ENCODE measurements at places on chromosomes 1 and 21.

GRCh38 chr1:10620776-10621175 is 146.0 kb downstream of the PEX14 start:
- no peak for DNase-seq

DNA sequence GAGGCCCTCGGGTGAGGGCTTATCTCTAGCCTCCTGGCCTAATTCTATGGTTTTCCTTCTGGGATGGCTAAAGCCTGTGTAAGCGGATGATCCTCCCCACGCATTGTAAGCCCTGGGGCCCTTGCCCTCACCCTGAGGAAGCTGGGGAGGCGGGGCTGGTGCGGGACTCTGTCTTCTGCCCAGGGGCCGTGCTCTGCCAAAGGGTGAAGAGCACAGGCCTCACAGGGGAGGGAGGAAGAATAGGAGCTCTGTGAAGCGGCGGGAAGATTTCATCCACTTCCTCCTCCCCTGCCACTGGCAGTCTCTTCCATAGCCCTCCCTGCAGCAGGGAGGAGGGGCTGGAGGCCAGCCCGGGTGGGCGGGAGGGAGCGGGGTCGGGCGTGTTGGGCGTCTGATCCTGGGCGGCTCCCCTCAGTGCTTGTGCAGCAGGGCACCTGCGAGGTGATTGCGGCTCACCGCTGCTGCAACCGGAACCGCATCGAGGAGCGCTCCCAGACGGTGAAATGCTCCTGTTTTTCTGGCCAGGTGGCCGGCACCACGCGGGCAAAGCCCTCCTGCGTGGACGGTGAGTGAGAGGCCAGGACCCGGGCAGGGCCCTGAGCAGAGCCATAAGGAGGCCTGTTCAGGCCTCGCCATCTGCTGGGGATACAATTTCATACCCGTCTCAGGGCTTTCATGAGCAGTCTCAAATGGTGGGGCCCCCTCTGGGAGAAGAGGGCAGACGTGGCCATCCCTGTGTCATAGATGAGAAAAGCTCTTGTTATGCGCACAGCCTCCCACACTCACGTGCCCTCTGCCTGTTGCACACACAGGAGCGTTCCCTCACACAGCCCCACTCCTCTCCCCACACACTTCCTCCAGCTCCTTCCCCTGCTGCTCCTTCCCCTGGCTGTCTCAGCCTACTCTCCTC is 7.7 kb upstream of the PPM1J start:
- DNase-seq: no peak

DNA sequence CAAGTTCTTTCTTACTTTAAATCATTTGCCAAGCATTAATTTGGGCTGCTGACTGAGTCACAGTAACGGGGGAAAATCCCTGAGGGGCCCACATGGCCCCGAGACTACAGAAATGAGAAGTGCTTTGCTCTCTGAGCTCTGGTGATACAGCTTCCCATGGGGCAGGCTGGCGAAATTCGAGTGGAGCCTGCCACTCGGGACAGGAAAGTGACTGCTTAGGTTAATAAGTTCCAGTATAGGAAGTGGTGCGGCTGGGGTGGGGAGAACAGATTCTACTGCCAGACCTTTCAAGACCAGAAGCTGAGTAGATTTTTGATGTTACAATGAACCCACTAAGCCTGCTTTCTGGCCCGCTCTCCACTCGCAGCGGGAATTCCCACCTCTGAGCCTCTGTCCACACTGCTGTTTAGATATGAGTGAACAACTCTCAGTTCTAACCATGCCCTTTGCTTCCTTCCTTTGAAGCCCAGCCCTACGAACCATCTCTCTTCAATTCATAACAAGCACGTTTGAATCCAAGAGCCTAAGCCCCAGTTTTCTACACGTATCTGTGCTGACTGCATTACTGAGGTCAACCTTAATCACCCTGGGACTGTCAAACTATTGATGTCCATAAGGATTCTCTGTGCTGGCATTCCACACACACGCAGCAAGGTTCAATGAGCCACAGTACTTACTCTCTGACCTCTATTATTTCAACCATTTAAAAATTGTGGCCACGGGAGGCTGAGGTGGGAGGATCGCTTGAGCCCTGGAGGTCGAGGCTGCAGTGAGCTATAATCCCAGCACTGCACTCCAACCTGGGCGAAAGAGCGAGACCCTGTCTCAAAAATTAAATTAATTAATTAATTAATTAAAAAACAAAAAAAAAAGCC is 9.6 kb downstream of the ZBTB17 start:
- no peak for DNase-seq

DNA sequence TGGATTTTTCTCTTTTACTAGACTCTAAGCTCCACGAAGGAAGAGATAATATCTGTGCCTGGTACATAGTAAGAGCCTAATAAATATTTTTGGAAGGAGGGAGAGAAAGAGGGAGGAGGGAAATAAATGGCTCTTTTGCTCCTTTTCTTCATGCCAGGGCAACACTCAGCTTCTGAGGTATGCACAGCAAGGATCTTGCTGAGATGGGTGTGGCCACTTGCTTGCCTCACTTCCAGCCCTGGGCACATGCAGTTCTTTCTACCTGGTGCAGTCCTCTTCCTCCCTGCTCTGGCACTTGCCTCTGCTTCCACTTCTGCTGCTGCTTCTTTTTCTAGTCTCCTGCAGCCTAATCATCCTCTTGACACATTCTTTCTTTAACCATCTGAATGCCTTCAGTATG is 148.1 kb downstream of the FGGY start:
- DNase-seq: no peak

GRCh38 chr21:42535602-42536171 is 22.0 kb downstream of the SLC37A1 start:
- no peak for DNase-seq

DNA sequence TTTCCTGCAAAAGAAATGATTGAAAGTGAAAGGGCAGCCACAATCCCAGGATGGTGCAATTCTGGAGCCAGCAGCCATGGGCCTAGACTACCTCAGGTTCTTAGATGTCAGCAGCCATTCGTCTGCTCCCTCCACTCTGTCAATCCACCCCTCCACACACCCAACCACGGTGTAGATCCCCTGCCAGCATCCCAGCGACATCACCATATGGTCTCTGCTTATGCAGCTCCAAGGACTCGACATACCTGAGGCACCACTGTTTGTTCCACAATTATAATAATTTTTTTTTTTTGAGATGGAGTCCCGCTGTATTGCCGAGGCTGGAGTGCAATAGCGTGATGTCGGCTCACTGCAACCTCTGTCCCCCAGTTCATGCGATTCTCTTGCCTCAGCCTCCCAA is 6.5 kb downstream of the SYNC start:
- DNase-seq: no peak

GRCh38 chr1:76239470-76239918 is 164.9 kb downstream of the ST6GALNAC3 start:
- no peak for DNase-seq

DNA sequence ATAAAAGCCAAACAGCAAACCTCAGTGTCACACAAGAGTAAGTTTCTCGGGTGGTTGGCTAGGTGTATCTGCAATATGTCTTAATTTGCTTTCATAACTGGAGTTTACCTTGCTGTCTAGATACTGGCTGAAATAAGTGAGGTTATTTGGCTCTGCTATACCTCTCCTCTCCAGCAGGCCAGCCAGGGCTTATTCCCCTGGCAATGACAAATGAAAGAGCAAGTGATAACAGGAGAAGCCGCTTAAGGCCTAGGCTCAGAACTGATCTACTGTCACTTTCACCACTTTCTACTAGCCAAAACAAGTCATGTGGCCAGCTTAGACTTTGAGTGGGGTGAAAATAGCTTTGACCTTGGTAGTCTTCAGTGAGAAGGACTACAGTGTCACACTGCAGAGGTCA is 4.8 kb upstream of the RPE65 start:
- no peak for DNase-seq

- DNase-seq: no peak
Measured at GRCh38 chr21:43929217-43929971, 64.4 kb downstream of the AGPAT3 start.

- no peak for DNase-seq
Measured at GRCh38 chr1:202349206-202349928, 868 bp downstream of the PPP1R12B start.

GRCh38 chr1:100703716-100704115 is 15.8 kb upstream of the VCAM1 start:
- no peak for DNase-seq

- no peak for DNase-seq
Measured at GRCh38 chr1:2170211-2170610, 24.4 kb downstream of the FAAP20 start.

GRCh38 chr1:150535511-150536287 is 13.5 kb upstream of the ADAMTSL4 start:
- no peak for DNase-seq

DNA sequence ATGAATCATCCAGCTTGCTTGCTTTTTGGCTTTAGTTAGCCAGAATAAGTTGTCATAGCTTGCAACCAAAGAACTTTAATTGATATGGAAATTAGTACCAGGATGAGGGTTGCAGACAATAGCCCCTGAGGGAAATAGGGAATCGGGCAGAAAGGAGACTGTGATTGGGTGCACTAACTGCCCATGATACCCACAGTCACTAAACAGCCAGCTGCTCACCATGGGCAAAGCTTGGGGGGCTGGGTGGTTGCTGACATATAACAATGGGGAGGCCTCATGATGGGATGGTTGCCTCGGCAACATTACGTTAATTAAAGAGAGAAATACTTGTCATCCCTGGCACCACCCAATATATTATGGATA is 17.8 kb upstream of the PLA2G2E start:
- DNase-seq: no peak

GRCh38 chr21:17709266-17709611 is 96.5 kb upstream of the BTG3 start:
- DNase-seq: no peak

GRCh38 chr1:246497331-246497915 is 9.7 kb downstream of the SMYD3 start:
- DNase-seq: peak; percentile 86

DNA sequence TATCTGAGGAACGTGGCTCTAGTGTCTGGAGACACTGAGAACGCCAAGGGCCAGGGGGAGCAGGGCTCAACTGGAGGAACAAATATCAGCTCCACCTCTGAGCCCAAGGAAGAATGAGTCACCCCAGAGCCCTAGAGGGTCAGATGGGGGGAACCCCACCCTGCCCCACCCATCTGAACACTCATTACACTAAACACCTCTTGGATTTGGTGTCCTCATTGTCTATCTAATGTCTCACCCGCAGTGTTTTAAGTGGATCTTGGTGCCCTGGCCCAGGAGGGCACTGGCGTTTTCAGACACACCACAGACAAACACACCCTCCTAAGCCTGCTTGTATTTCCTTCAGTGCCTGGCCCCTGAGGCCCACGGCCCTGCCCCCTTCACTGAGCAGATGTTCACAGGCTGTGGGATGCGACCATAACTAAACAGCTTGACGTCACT is 2.2 kb upstream of the FALEC start:
- peak; percentile 37 for DNase-seq

DNA sequence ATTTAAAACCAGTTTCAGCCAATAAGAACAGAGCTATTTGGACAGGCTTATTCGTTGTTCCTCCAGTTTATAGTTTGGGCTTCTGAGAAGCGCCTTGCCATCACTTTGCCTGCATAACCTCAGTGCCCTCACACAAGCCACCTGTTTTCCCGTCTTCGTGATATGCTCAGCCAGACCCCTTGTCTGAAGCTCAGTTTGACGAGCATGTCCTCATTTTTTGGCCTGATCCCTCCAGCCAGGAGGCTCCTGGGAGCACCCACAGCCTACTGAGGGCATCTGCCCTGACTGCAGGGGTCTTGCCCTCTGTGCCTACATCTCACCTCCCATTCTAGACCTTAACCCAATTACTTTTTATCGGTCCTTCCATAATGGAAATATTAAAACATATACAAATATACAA is 95.3 kb downstream of the ADARB1 start:
- DNase-seq: no peak

GRCh38 chr1:192256674-192257334 is 60.0 kb upstream of the RGS21 start:
- no peak for DNase-seq

DNA sequence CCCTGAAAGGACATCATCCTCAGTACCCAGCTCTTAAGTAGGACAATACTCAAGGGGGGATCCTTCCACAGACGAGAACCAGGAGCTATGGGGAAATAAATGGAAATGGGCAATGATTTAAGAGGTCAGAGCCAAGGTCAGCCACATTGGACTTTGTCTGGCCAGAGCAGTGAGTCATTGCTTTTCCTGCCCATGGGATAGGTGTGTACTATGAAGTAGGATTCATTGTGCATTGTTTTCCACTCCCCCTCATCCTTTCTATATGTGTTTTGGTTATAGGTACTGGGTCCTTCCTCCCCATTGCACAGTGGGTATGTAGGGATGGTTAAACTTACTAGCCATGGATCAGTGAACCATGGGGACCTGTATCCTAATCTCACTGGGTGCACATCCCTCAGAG is 328.9 kb upstream of the USP25 start:
- no peak for DNase-seq

DNA sequence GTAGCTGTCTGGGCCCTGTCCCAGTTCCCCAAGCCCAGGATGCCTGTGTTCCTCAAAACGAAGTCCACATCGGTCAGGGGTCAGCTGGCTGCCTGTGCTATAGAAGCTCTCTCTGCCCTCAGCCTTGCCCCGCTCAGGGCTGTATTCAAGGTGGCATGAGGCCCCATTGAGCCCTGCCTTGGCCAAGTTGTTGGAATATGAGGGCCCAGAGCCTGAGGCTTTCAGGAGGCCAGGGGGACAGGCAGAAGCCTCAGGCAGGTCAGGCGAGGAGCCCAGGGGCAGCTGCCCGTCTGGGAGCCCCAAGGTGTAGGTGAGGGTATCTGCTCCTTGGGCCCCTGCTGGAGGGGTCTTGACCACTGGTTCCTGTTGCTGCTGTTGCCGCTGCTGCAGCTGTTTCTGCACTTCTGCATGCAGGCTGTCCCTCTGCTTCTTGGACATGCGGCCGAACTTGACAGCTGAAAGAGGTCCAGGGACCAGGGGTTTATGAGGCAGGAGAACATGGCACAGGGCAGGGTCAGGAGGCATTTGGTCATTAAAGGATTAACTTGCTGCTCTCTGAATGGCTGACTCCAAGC is 9.8 kb upstream of the LINGO4 start:
- no peak for DNase-seq

- no peak for DNase-seq
Measured at GRCh38 chr21:42147386-42148020, 71.4 kb upstream of the ABCG1 start.

- DNase-seq: no peak
Measured at GRCh38 chr1:222126052-222126451, 384.2 kb upstream of the DUSP10 start.

- no peak for DNase-seq
Measured at GRCh38 chr1:181660621-181661020, 177.3 kb downstream of the CACNA1E start.
